ENCODE measurements at places on chromosomes 1 and 21. TPM values are rescaled to one million over a fixed set of nuclear protein-coding genes. Genes with fewer than 3 reads are reported as not detected.

SMCP gene
- not detected for total RNA-seq

BGLAP gene
- total RNA-seq: 0.46 TPM

RRP1 gene
- 36.4 TPM for total RNA-seq

HSPB7 gene
- total RNA-seq: not detected

EPS8L3 gene
- total RNA-seq: 1.3 TPM

TNFRSF4 gene
- not detected for total RNA-seq

CR1L gene
- total RNA-seq: not detected

RHBDL2 gene
- 2.6 TPM for total RNA-seq

PLA2G4A gene
- 12.0 TPM for total RNA-seq

TMEM61 gene
- total RNA-seq: 0.33 TPM

ADSS2 gene
- total RNA-seq: 62.5 TPM

SPRR2F gene
- not detected for total RNA-seq

LCK gene
- total RNA-seq: not detected

LCE1F gene
- not detected for total RNA-seq

PDPN gene
- total RNA-seq: not detected

FAM78B gene
- 0.12 TPM for total RNA-seq

ESRRG gene
- total RNA-seq: not detected

CELA3B gene
- not detected for total RNA-seq

C1orf185 gene
- not detected for total RNA-seq

KPRP gene
- total RNA-seq: not detected

EPHB2 gene
- total RNA-seq: 45.0 TPM

AMY1C gene
- total RNA-seq: not detected

CHRM3 gene
- total RNA-seq: 0.06 TPM

SPRR2E gene
- total RNA-seq: not detected

VSIG8 gene
- not detected for total RNA-seq

CHIA gene
- not detected for total RNA-seq

GJC2 gene
- total RNA-seq: 0.64 TPM

RUNX1 gene
- total RNA-seq: 10.3 TPM

TNFRSF25 gene
- total RNA-seq: 3.5 TPM

PSRC1 gene
- 25.9 TPM for total RNA-seq

RBM11 gene
- not detected for total RNA-seq
